ENCODE measurements at places on chromosomes 7 and 10.

DNA sequence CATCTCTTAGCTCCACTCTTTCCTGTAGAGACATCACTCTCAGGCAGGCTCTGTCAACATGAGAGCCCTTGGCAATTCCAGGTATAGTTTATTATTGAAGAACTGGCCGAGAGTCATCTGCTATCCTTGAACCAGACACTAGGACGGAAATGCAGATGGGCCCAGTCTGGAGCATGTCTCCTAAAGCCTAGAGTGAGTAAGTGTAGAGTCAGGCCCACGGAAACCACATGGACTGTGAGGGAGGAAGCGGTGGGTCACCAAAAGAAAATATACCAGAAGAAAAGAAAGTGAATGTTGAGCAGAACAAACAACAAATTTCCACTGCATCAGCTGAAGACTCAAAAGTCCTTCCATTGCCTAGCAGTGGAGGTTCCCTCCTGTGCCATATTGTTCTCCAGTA lies 15.7 kb upstream of the RELN start:
- no peaks in the 10 kb centered on the region for H3K4me1 ChIP-seq
- no peak overlapping the region for H3K27ac ChIP-seq
- H3K4me3 ChIP-seq: no peak overlapping the region
- H3K36me3 ChIP-seq: no peaks in the 10 kb centered on the region
- peaks cover 8% of the 10 kb centered on the region for H3K27me3 ChIP-seq

DNA sequence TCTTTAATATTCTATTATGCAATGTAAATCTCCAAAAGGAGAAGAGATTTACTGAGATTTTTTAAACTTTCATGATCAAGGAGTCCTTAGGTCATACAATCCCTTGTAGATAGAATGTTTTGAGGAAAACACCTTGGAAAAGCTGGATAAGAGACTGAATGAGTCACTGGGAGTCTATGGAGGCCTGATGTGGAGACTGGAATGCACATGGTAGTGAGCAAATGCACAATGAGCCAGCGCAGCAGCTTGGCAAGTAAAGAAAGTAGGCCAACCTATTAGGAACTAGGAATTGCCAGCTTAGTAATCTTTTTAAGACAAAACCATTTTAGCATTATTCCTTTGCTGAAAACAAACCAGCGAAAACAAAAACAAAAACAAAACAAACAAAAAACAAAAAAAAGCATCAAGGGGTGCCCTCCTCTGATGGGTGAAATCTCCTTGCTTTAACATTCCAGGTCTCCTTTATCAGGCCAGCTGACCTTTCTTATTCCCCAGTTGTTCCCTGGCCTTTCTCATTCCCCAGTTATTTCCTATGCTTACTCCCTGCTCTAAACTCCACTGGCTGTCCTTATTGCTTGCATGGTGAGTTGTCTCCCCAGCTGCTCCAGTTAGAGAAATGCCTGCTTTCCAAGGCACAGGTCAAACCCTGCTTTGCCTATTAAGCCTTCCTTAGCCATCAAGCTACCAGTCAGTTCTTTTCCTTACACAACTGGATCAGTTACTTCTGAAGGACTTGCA lies 135.8 kb downstream of the PLCE1 start:
- H3K27ac ChIP-seq: no peak overlapping the region
- H3K27me3 ChIP-seq: no peaks in the 10 kb centered on the region
- H3K4me1 ChIP-seq: peaks cover 21% of the 10 kb centered on the region
- no peak for DNase-seq
- H3K36me3 ChIP-seq: no peaks in the 10 kb centered on the region

GRCh38 chr10:99659031-99659867 lies at the start of gene ENTPD7:
Gene ENTPD7, plus strand, starts transcription at chr10:99659509. Its CDS starts 448 bp downstream, at chr10:99659957.
- H3K27ac ChIP-seq: peak within 1 kb of the TSS; percentile 94
- H3K36me3 ChIP-seq: peaks cover 36% of the 10 kb centered on the region
- H3K4me3 ChIP-seq: peak within 1 kb of the TSS; percentile 86
- no peaks in the 10 kb centered on the region for H3K27me3 ChIP-seq

DNA sequence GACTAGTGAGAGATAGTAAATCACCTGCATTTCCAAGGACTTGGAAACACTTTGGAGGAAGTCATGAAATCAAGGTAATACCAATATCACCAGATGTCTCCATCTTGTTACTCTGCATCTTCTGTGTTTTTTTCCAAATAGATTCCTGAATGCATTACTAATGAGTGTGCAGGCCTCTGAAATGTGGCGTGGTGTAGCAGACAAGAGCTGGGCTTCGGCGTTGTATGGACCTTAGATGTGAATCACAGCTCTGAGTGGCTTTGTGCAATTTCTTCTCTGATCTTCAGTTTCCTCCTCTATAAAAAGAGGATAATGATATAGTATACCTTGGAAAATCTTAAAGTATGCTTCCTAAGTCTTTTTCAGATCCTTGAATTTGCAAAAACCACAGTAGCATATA lies 9.6 kb upstream of the MYPN start:
- H3K27ac ChIP-seq: peak overlapping the region; percentile 96
- no peaks in the 10 kb centered on the region for H3K27me3 ChIP-seq
- H3K4me3 ChIP-seq: no peak overlapping the region
- DNase-seq: no peak
- peaks cover 61% of the 10 kb centered on the region for H3K4me1 ChIP-seq

DNA sequence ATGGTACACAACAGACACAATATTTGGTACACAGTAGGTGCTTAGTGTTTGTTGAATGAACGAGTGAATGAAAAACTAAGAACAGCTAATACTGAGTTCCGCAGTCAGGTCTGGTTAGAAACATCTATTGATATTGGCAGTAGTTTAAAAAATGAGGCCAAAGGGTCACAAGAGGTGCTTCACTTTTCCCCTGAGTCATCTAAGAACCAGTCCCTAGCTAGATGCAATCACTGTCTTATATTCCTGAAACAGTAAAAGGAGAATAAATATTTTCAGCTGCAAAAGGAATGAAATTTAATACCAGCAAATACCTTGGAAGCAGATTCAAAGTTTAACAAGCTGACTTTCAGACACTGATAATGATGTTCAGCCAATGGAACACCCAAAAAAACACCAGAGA lies 54.5 kb downstream of the SCRN1 start:
- no peaks in the 10 kb centered on the region for H3K27me3 ChIP-seq
- no peak overlapping the region for H3K4me3 ChIP-seq
- no peak for DNase-seq
- H3K36me3 ChIP-seq: peaks cover 87% of the 10 kb centered on the region
- H3K4me1 ChIP-seq: no peaks in the 10 kb centered on the region
- no peak overlapping the region for H3K27ac ChIP-seq

GRCh38 chr10:44343843-44344242 lies 41.1 kb downstream of the CXCL12 start:
- H3K36me3 ChIP-seq: no peaks in the 10 kb centered on the region
- no peak for DNase-seq
- no peaks in the 10 kb centered on the region for H3K27me3 ChIP-seq
- H3K4me1 ChIP-seq: no peaks in the 10 kb centered on the region

- no peaks in the 10 kb centered on the region for H3K4me1 ChIP-seq
- DNase-seq: no peak
- H3K27ac ChIP-seq: no peak overlapping the region
These were observed 158.3 kb upstream of the PFKP start for GRCh38 chr10:2908851-2909630.

DNA sequence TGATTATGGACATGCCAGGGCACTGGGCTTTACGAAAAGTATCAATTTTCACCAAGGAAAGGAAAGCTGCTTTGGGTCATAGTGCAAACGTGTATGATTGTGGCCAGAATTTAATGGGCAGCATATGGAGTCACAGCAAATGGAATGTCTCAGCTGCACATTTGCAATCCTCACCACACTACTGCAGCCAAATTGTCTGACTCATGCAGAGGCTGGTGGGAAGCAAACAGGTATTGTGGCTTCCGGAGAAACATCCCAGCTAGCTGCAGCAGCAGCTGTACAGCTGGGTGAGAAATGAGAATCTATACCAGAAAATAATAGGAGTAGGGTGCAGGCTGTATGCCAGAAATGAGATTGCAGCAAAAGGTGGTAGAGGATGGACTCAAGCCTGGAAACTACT lies 374.7 kb upstream of the VWC2 start:
- peaks cover 25% of the 10 kb centered on the region for H3K4me1 ChIP-seq
- H3K27me3 ChIP-seq: no peaks in the 10 kb centered on the region
- H3K36me3 ChIP-seq: no peaks in the 10 kb centered on the region
- peak; percentile 79 for DNase-seq
- peak overlapping the region; percentile 51 for H3K27ac ChIP-seq
- no peak overlapping the region for H3K4me3 ChIP-seq
